ENCODE measurements at places on chromosomes 16 and 17. TPM values are rescaled to one million over a fixed set of nuclear protein-coding genes. Genes with fewer than 3 reads are reported as not detected.
A peak's percentile ranks its signal among the peaks of the same experiment; 100 is the strongest.

PRSS27 gene
- polyA plus RNA-seq: 0.25 TPM

HSF4 gene
- 36.6 TPM for polyA plus RNA-seq

PNMT gene
- 32.7 TPM for polyA plus RNA-seq

SERPINF2 gene
- 1.1 TPM for polyA plus RNA-seq

BCO1 gene
- not detected for polyA plus RNA-seq

SUPT6H gene
- polyA plus RNA-seq: 32.7 TPM

LPO gene
- polyA plus RNA-seq: 0.29 TPM

GRCh38 chr17:2794111-2794803 is 2.0 kb upstream of the RAP1GAP2 start:
- DNase-seq: no peak

GRCh38 chr17:17109907-17110306 is 67.7 kb downstream of the MPRIP start:
- DNase-seq: peak; percentile 68

GRCh38 chr17:4586043-4586442 is 1.7 kb downstream of the SMTNL2 start:
- DNase-seq: peak; percentile 50

DNA sequence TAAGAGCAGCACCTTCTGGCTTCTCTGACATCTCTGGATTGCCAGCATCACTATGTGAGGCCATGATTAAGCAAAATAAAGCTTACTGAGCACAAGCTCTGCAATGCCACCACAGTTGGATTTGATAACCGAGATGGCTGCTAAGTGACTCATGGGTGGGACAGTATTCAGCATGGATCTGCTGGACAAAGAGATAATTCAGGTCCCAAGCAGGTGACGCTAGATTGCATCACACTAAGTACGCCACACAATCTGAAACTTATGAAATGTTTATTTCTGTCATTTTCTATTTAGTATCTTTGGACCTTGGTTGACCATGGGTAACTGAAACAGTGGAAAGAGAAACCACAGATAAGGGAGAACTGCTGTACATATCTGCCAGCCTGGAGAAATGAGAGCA is 27.4 kb downstream of the CDRT15 start:
- no peak for DNase-seq

DNA sequence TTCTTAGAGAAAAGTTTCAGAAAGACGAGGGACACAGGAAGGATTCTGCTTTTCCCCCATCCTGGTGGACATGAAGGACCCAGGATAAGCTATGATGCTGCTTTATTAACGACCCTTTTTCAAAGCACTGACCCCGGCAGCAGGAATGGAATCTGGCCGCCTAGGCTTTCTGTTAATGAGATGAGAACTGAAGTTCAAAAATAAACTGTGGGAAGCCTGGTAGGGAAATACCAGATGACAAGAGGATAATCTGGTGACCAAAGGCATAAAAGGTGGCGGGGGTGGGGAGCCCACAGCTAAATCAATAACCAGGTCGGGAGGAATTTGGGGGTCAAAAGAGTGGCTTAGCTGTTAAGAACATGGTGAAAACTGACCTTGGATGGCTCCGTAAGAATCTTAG is 171.0 kb downstream of the XYLT1 start:
- no peak for DNase-seq

- DNase-seq: no peak
Measured at GRCh38 chr16:24677388-24677787, 52.1 kb upstream of the TNRC6A start.

- DNase-seq: peak; percentile 11
Measured at GRCh38 chr17:81310949-81311550, 15.9 kb upstream of the SLC38A10 start.

DNA sequence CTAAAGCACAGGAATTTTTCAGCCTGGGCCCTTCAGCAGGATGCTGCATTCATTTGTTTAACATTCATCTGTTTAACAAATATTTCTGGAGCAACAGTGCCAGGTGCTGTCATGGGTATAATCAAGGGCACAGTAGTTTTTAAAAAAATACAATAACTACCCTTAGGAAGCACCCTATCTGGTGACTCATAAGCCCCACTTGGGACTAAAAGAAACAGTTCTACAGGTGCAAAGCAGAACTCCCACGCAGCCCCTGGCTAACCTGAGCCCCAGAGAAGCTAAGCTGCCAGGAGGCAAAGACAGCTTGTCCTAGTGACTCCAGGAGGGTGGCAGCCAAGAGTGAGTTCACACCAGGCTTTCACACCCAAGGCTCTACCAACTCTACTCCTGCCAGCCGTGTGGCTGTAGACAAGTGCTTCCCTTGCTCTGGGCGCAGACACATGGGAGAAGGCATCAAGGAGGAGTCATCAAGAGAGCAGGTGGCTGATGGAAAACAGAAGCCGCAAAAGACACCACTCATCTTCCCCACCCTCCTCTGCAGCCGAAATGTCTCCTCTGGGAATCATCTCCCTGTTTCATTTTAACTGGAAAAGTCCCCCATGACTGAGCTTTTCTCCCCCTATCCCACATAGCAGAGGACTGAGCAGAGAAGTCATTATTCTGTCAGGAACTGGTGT is 14.4 kb downstream of the CUEDC1 start:
- DNase-seq: no peak

DNA sequence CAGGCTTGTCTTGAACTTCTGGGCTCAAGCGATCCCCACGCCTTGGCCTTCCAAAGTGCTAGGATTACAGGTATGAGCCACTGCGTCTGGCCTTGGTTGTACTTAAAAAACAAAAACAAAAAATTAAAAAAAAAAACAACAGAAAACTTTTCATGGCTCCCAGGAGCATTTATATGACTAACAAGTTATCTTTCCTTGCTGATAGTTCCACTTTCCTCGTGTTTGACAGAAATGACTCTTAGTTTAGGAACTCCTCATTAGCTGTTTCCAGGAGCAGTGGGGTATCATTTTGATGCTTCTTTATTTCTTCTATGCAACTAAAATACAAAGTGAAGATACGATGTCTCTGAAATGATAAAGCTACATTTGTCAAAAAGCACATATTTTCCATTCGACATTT is 165.4 kb downstream of the PRKCA start:
- no peak for DNase-seq

GRCh38 chr17:82878527-82878926 is 38.7 kb upstream of the ZNF750 start:
- DNase-seq: no peak

- no peak for DNase-seq
Measured at GRCh38 chr17:80104321-80104955, 3.1 kb downstream of the GAA start.

DNA sequence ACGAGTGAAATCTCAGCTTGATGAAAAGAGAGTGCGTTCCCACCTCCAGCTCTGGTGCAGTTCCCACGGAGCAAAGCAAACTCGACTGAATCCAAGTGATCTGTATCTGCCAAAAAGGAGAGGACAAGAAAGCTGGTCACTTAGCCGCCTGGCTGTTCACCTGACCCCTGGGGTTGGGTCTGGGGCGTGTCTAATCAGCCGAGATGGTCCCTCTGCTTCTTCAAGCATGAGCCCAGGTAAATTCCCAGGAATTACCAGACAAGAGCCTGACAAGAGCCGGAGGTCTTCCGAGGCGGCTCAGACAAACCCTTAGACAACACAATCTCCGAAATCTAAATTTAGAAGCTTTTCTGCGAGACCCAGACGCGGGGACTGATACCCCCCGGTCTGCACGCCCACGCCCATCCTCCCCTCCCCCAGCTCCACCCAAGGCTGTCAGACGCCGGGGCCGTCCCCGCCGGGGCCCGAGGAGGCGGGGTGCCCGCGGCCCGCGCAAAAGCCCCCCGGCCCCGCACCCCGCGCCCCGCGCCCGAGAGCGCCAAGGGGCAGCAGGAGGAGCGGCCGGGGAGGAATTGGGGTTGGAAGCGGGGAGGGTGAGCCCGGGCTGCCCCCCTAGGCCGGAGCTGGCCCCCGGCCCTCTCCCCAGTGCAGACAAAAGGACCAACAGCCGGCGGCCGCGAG is 674 bp downstream of the ZNF821 start:
- peak; percentile 53 for DNase-seq

GRCh38 chr17:19755821-19756510 is 7.9 kb upstream of the ALDH3A1 start:
- DNase-seq: no peak

- no peak for DNase-seq
Measured at GRCh38 chr17:61384354-61384691, 15.3 kb upstream of the TBX2 start.

All from right cardiac atrium (tissue), 5 donors.